Activated T-cell treated with anti-CD3 and anti-CD28 coated beads, Interleukin-2, amount 50 U/mL, for 1 hour (primary cell): ENCODE measurements at places on chromosomes 2 and 18.

DNA sequence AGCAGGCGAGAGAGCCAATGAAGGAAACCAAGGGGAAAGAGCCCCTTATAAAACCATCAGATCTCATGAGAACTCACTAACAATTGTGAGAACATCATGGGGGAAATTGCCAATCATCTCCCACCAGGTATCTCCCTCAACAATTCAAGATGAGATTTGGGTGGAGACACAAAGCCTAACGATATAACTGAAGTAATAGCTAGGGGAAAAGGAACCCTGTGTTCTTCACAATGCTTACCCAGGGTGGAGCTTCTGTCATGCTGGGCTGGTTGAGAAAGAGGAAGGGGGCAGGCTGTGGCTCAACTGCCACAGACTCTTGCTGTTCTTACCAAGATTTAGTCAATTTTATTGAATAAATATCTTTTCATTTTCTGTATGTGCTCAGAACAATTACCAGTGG is 392.1 kb upstream of the HS6ST1 start:
- no peak for DNase-seq

DNA sequence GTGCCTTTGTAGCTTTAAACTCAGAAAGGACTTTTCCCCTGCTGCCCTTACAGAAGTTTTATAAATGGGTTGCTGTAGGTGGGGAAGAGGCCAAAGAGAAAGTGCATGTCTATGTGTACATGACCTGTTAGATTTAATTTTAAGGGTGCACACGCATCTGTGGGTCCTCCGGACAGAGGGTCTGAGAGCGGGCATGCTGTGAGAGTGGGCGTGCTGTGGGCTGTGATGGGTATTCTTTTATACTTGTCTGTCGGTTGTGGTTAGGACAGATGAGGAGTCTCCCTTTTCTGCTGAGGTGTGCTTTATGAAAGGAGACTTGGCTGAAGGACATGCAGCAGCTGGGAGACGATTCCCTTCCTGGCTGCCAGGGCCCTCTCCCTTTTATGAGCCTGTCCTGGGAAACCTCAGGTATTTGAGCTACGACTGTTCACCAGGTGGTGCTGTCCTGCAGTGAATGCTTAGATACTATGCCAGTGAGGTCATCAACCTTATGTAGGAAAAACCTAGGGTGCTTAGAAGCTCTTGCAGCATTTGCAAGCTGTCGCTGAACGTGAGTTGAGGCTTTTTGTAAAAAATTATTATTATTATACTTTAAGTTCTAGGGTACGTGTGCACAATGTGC is 67.5 kb downstream of the TANC1 start:
- no peak for DNase-seq

- no peak for DNase-seq
Observed at GRCh38 chr2:207854484-207855440, 85.1 kb upstream of the FZD5 start.

DNA sequence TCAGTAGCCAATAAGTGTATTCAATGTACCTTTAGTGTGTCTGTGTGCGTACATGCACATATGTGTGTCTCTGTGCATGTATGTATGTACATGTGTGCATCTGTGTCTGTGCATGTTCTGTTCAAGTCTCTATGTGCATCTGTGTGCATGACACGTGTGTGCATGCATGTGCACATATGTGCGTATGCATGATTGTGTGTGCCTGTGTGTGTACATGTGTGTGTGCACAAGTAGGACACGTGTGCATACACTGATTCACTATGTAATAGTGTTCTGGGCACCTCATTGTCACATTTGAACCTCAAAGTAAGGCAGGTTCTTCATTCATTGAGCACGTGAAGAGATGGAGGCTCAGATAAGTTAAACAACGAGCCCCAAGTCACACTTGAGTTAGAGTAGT is 142.6 kb upstream of the COPS8 start:
- DNase-seq, result no peak

DNA sequence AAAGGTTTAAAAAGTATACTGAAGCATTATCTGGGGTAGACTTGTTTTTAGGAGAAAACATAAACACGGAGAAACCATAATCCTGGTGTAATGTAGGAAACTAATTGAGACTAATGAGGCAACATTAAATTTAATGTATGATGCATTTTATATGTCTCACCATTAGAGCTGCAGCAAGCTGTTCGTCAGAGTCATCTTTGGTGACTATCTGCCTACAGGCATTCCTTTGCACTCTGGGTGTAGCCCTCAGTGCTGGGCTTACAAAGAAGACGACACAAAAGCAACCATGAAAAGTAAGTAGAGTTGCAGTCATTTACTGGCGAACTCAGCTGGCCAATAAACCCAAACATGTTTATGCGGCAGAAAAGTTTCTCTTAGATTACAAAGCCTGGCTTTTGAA is 415.3 kb upstream of the ZEB2 start:
- DNase-seq, result no peak

DNA sequence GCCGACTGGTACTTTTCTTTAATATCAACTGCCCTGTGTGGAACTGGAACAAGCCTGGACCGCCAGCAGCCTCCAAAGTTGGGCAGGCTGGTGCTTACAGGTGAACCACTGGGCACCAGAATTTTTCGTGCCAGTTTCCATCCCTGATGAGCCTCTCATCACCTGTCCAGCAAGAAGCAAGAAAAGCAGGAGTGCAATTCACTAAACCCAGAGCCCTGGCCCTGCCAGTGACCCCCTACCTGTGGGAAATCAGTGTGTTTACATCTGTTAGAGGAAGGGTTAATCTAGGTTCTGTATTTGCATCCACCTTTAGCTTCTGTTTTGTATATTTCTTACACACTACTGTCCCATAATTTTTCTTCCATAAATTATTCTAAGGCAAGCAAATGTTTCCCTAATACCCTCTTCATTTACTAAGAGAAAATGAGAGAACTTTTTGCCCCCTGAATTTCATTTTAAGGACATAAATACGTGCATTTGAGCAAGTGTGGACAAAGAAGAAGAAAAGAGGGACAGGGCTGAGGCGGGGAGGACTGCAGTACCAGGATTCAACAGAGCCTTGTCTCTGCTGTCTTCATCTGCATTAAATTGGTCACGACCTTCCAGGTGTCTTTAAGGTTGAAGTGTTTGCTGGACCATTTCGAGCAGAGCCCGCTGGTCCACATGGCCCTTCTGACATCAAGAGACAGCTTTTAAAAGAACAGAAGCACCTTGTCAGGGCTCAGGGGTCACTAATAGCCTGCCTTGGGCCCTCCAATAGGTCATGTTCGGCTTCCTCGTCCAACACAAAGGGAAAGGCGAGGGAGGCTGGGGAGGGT is 763.1 kb downstream of the BCL11A start:
- no peak for DNase-seq

- DNase-seq, result no peak
Observed at GRCh38 chr18:11489266-11489899, 120.0 kb upstream of the SLC35G4 start.
